Esophagus mucosa (tissue), 1 donor: ENCODE measurements at places on chromosomes 13 and 19. TPM values are rescaled to one million over a fixed set of nuclear protein-coding genes. Genes with fewer than 3 reads are reported as not detected.

The TMEM205 gene
- 45.1 TPM for total RNA-seq

DNA sequence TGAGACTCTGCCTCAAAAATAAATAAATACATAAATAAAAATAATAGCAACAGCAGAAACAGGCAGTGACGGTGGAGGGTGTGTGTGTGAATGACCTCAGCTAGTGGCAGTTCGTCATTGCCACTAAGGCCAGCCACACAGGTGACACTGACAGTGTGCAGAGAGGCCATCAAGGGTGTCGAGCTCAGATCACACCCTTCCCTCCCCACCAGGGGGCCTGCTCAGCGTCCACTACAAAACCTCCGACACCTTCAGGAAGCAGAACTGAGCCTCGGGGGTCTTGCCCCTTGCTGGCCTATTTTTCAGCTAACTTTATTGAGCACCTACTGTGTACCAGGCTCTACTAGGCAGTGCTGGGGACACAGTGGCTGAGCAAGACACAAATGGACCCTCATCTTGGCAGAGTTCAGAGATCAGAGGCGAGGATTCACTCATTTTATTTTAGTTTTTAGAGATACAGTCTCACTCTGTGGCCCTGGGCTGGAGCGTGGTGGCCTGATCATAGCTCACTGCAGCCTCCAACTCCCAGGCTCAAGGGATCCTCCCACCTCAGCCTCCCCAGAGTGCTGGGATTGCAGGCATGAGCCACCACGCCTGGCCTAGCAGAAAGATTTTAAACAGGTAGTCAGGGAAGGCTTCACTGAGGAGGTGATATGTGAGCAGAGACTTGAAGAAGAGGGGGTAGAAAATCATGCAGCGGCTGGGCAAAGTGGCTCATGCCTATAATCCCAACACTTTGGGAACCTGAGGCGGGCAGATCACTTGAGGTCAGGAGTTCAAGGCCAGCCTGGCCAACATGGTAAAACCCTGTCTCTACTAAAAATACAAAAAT is 30.3 kb upstream of the SEMA6B start:
- ATAC-seq, result no peak

DNA sequence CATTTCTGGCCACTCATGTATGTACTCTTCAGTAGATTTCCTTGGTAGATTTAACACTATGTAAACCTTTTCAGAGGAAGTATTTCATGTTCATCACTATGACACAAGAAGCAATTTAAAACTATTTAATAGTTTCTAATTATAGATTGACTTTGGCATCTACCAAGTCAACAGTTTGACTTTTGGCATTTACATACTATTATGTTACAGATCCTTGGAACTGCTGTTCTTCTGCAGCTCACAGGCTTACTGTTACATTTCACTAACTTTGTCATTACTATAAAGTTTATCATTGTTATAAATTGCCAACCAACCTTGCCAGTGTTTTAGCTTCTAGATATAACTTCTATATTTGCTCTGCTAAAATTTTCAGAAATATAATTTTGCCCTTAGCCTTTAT is 18.7 kb downstream of the SUPT20H start:
- no peak for ATAC-seq

The FBXO27 gene
- 41.9 TPM for total RNA-seq

DNA sequence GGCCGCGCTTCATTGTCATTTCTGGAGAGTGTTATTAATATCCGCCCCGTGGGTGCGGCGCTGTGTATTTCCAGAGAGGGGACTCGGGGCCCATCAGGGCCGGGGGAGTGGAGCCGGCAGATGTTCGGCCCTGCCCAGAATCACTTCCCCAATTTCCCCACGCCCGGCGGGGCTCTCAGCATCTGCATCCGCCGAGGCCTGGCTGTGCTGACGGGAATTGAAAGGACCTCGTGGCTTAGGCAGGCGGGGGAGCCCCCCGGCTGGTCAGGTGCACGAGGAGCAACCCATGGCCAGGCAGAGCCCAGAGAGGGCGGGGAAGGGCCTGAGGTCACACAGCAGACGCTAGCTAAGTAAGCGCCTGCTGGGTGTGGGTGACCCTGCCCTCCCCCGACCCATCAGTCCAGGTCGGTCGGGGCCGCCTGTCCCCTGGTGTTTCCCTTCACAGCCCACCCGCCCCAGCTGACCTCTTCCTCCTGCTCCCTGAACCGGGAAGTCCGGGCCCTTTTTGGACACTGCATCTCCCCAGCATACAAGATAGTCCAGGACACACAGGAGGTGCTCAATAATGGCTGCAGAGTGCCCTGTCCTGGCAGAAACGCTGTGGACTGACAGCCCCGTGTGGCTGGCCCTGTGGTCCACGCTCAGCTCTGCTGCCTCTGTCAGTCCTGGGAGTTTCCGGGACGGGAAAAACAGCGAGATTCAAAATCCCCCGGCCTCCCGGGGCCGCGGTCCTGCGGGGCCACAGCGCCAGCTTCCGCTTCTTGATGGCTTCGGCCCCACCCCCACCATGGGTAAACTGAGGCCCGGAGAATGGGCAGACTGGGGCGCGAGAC is 22.1 kb downstream of the ARID3A start:
- peak; percentile 50 for ATAC-seq

GRCh38 chr19:49779731-49780555 is 13.1 kb downstream of the AP2A1 start:
- ATAC-seq, result peak; percentile 5
